ENCODE measurements at places on chromosomes 3 and 15.

DNA sequence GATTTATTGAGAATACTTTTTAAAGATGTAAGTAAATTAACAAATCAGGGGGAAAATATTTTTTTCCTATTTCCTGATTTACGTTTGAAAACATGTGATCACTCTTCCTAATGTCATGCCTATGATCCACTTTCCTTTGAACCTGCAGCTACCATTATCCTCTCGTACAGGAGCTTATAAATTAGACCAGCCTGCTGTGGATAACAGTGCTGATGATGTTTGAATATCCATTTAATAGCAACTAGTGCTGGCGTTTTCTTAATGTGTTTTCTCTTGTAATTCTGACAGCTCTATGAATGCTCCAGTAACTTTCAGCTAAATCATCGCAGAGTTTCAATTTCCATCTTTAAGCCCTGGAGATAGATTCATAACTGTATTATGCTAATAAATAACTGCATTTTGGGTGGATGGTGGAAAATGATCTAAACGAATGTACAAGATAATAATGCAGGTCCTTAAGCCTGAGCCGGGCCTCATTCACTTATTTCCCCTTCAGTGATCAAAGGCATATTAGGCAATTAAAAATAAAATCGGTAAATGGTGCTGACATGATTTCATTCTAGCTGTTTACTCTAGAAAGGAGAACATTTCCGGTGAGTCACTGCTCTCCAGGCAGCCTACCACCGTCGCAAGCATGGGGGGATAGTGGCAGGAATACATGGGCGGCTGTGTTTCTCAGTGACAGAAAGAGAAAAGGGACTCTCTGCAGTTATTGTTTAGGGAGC is 58.5 kb upstream of the SLC24A5 start:
- DNase-seq, result no peak

DNA sequence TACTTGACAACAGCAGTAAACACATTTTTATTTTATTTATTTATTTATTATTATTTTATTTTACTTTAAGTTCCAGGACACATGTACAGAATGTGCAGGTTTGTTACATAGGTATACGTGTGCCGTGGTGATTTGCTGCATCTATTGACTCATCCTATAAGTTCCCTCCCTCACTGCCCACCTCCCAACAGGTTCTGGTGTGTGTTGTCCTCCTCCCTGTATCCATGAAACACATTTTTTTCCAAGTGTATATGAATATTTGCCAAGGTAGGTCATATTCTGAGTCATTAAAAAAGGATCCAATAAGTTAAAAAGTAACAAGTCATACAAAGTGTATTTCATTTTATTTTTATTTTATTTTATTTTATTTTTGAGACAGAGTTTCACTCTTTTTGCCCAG is 567.3 kb upstream of the KCNMB2 start:
- no peak for DNase-seq

DNA sequence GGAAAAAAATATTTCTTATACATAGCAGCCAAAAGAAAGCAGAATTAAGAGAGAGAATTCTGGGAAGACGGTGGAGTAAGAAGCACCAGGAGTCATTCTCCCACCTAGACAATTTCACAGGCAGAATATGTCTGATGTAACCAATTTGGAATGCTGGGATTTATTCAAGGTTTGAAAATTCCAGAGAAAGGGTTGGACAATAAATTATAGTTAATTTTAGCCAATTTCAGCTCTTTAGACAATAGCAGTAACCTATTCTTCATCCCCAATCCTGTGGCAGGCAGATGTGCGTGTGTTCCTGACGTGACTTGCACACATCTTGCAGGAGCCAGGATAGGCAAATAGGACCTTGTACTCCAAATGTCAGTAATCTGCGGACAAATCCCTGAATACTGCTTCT is 541.0 kb upstream of the NAALADL2 start:
- DNase-seq, result no peak

GRCh38 chr15:75785771-75786574 is 57.3 kb upstream of the UBE2Q2 start:
- DNase-seq, result no peak

GRCh38 chr3:42495393-42495792 is 7.0 kb upstream of the VIPR1 start:
- DNase-seq, result no peak

- DNase-seq, result no peak
These were observed 259.1 kb downstream of the PTPRG start for GRCh38 chr3:61820306-61820992.

GRCh38 chr3:152938974-152939636 is 104.2 kb downstream of the P2RY1 start:
- DNase-seq, result no peak

DNA sequence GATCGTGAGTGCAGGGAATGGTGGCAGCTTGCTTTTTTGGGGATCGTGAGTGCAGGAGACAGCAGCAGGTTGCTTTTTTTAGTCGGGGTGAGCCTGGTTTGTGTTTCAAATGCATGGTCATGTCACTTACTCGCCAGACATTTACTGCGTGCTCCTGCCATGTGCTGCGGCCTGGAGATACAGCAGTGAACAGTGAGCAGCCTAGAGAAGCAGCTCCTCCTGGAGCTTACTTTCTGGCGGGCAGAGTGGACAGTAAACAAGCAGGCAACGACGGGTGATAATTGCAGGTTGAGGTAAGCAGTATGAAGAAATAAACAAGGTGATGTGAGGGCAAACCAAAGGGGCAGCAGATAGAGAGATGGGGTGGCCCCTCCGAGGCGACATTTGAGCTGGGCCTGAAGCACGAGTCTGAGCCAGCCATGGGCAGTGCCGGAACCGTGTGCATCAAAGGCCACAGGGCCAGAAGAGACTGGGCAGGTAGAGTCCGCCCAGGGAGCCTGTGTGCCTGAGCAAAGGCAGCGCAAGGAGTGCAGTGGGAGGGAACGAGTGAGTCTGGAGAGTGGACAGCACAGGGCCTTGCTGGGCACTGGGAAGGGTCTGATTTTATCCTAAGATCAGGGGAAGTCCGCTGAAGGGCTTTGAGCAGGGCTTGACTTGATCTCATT is 57.3 kb upstream of the RASA2 start:
- no peak for DNase-seq

- no peak for DNase-seq
These were observed 23.7 kb downstream of the ARRDC4 start for GRCh38 chr15:97984157-97984556.

- no peak for DNase-seq
These were observed 532.2 kb downstream of the NTRK3 start for GRCh38 chr15:87724330-87724729.

DNA sequence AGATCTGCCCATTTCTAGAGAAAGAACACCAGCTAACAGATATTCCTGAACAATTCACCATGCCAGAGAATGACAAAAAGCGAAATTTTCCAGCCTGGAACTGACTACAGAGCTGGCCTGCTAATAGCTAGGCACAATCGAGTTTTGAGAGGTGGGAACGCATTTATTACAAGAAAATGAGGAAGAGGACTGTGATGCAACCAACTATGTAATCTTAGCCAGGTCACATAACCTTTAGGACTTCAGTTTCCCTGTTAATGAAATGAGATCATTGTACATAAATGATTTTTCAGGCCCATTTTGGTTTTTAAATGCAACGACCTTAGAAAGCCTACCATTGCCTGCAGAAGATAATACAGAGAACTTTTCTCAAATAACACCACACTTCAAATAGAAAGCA is 72.1 kb upstream of the SETMAR start:
- DNase-seq, result no peak

GRCh38 chr3:143786219-143787191 is 61.8 kb downstream of the SLC9A9 start:
- no peak for DNase-seq

DNA sequence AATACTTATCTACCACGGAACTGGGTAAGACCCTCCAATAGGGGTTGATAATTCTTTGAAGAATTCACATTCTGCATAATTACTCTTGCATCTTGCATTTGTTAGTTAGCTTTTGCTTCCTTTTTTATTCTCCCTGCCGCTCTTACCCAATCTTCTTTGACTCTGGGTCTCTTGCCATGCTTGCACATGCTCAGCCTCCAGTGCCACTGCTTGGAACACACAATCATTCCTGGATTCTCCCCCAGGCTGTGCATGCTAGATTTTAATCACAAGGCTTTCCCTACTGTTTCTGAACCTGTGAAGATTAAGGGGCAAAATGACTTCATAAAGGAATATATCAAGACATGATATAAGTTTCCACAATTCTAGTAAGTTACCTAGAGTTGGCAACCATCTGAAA is 133.1 kb downstream of the IL1RAP start:
- no peak for DNase-seq

DNA sequence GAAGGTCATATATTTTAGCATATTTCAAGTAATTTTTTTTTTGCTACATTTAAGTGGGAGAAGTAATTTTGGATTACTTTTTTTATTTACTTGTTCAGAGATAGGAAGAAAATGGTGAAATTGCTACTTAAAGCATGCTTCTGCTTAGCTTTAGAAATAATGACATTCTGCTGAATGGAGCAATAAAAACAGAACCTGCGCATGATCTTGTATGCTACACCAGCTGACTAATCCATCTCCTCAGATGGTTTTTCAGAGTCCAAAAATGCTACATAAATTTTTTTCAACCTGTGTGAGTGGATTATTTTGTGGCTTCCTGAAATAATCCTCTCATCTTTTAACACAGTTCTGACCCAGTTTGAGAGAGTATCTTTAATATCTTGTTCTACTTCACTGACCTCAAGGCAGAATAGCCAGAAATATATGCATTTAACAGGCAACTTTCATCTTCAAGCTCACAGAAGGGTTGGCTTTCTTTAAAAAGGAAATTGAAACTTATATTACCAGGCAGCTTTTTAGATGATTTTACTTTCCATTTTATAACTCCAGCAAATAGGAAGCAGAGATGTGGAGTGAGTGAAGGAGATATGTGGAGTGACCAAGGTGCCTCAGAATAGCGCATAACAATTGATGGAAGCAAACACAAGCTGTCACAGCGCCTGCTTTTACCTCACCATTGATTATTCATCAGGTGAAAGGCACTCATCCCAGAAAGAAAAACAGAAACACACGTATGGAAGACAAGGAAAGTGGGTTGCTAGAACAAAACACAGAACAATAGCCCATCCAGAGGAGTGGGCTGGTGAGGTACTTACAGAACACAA is 136.6 kb downstream of the TGFBR2 start:
- no peak for DNase-seq

- no peak for DNase-seq
These were observed 5.6 kb upstream of the ASB14 start for GRCh38 chr3:57298041-57298440.

- DNase-seq, result no peak
These were observed 464.1 kb downstream of the NTRK3 start for GRCh38 chr15:87792250-87793040.

GRCh38 chr15:58390655-58391054 is 41.1 kb upstream of the LIPC start:
- DNase-seq, result no peak

DNA sequence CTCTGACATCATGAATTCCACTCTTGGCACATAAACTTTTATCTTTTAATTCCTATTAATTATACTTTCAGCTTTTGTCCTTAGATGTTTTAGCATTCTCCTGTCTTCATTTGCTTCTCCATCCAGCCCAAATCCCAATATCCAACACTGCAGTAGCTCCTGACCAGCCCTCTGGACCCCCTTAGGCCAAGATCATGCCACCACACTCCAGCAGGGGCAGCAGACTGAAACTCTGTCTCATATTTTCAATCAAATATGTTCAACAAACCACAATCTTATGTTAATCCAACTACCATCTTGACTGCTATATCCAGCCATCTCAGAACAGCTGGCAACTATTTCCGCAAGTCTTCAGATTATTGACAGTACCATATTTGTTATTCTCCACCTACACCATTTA is 315.8 kb upstream of the ROBO2 start:
- DNase-seq, result no peak

DNA sequence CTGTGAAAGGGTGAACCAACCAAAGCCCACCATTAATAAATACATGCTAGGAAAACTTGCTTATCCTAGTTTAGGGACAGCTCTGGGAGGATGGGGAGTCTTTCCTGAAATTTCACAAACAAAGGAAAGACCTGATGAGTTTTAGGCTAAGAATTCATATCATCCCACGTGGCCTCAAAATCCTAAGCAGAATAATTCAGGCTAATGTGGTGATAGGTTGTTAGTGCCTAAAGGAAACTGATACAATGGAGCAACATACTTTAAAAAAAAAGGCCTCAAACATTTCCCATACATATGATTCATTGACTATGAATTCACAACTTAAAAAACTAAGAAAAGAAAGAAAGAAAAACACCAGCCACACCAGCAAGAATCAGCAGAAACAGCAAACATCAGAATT is 126.9 kb upstream of the CNTN4 start:
- DNase-seq, result no peak

DNA sequence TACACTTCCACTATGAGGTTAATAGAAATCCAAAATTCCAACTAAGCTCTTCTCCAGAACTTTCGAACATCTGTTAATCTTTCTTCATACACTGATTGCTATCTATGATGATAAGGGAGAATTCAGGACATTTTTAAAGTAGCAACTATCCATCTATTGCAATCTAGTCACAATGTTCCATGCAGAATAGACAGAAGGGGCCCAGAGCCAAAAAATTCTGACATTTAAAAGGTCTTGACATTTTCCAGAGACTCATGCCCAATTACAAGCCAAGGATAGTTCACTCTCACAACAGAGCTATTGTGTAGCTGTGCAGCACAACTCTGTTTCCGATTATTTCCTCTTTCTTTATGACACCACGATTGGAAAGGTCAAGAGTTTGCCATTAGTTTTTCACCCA is 999.7 kb upstream of the ALCAM start:
- no peak for DNase-seq

- DNase-seq, result no peak
These were observed 69.9 kb upstream of the GATM start for GRCh38 chr15:45448066-45448915.

DNA sequence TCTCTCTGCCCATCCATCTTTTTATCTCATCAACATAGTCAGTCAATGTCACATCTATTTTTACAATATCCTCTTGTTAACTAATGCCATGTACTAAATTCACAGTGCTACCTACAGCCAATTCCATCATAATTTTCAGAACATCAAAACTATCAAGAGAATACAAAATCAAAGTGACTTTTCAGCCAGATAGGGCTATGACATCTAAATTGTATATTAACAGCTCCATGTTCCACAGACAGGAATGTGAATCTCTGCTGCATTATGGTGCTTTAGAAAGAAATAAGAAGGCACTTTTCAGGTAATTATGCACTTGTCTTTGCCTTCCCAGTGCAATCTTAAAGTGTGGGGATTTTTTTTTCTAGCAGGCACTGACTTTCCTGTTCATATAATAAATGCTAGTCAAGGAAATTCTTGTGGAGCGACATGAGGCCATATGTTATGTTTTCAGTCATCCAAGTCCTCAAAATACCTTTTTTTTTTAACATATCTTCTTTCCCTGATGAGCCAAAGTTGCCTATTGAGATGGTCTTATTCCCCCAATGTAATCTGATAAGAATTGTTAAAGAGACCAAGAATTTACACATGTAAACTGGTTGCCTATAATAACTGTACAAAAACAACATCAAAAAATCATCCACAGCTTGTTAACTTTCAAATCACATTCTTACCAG is 252.0 kb upstream of the CNTN3 start:
- no peak for DNase-seq

DNA sequence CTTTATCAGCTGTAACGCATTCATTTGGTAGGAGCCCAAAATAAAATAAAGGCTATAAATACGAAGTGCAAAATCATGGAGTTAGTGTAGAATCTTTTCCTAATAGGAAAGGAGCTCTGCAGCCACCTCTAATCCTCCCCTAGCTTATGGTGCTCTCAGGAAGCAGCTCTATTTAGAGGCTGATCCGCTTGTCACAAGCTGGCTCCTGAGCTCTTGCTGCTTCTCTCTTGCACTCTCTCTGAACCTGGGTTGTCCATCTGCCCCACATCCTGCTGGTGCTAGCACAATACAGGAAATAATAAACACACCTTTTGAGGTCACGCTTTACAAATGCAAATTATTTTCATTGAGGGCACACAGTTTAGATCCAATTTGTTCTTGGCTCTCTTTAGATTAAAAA is 37.3 kb upstream of the BFSP2 start:
- DNase-seq, result no peak

All from stimulated activated CD4-positive, alpha-beta T cell treated with anti-CD3 and anti-CD28 coated beads, TNF-alpha, amount 100 ng/mL, for 24 hours (primary cell).